ENCODE measurements at places on chromosomes 2 and 18.

GRCh38 chr2:126381091-126381490 is 274.9 kb upstream of the GYPC start:
- DNase-seq, result no peak

- DNase-seq, result no peak
Observed at GRCh38 chr2:15908371-15908770, 32.0 kb upstream of the MYCN start.

GRCh38 chr2:20544153-20544747 is 97.4 kb downstream of the RHOB start:
- DNase-seq, result no peak

GRCh38 chr2:168233726-168234406 is 13.5 kb downstream of the STK39 start:
- no peak for DNase-seq

GRCh38 chr2:67936969-67937368 is 125.8 kb downstream of the C1D start:
- DNase-seq, result no peak

DNA sequence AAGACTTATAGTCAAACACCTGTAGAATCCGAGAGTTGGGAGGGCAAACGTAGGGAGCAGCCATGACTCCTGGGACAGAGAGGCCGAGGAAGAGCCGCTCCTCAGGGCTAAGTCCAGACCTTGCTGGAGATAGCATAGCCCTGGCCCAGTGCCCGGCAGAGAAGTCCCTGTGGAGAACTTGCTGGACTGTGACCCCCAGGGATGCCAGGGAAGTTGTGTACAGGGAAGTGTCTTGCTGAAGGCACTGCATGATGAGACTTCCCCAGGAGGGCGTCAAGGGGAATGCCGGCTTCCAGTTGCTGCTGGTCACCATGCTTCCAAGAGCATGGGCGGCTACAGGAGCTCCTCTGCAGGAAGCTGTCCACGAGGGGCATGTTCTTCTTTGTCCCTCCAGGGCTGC is 8.6 kb upstream of the CNDP1 start:
- no peak for DNase-seq

GRCh38 chr2:194700116-194700515 is 956.9 kb upstream of the SLC39A10 start:
- no peak for DNase-seq

GRCh38 chr2:5022061-5022460 is 670.1 kb upstream of the SOX11 start:
- no peak for DNase-seq

Measured in CD4-positive, alpha-beta memory T cell (primary cell).